Breast epithelium (tissue), 4 donors: ENCODE measurements at places on chromosomes 7 and 10.
A peak's percentile ranks its signal among the peaks of the same experiment; 100 is the strongest.

DNA sequence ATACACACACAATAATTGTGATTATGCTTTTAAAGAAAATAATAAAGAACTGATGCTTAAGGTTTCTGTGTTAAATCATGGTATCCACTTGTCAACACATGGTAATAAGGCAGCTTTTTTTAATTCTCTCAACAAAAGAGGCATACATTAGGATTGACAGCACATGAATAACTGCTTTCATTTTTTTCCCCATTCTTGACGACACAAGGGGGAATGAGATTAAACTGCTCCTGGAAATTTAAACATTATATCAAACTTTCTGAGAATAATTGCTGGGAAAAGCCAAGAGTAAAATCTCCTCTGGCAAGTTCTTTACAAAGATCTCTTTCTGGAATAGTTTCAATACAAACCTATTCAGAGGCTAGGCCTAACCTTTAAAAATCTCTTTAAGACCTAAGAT lies 99.0 kb upstream of the GPR22 start:
- no peak for DNase-seq

GRCh38 chr7:47638679-47639315 lies 56.9 kb upstream of the TNS3 start:
- peak; percentile 63 for DNase-seq

- no peak for DNase-seq
These were observed 84.0 kb downstream of the ANLN start for GRCh38 chr7:36473454-36474282.

DNA sequence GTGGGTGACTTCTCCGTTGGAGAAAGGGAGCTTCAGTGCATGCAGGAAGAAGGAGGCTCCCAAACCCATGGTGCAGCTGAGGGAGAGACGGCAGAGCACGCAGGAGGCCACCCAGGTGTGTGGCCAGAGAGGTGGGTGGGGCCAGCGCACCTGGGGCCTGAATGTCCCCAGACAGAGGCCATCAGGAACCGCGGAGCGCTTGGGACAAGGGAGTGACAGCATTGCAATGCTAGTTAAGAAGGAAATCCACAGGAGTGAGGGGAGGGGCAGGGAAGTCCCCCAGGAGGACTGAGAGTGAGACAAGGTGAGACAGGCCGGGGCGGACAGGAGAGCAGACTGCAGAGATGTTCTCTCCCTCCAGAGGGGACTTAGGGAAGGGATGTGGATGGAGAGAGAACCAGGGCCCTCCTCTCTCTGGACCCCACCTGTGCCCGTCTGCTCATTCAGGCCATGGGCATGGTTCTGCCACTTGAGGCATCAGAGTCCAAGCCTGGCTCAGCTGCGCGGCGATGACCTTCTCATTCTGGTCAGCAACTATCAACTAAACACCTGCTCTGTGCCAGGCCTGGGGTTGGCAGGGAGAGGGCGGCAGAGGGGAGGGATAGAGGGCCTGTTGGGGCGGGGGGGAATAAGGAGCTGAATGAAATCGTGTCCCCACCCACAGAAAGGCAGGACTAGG lies 69.4 kb upstream of the COL13A1 start:
- DNase-seq, result no peak

- DNase-seq, result no peak
These were observed 788.4 kb upstream of the SORCS1 start for GRCh38 chr10:107952649-107953556.

DNA sequence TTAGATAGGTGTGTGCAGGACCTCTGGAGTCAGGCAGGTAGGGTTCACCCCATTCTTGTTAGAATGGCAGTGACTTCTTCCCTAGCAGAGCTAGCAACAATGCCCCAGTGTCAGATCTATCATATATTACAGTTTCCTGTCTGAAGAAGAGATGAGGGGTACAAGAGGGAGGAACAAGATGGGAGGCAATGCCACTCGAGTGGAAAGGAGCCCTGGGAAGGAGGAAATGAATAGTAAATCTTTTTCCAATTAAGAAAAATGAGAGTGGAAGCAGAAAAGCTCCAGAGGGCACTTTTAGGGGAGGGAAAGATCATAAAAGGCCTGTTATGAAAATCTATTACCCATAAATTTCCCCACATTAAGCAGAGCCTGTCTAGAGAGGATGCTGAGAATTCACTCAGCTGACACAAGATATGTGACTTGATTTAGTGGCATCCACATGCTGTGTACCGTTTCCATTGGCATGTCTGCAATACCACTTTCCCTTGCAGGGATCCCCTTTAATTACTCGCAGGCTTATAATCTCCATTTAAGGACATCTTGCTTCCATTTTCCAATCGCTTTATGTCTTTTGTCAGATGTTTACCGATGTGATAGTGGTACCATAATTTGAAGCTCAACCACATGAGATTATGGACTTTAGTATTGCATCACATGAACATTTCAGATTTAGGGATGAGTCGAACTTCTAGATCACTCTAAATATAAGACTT lies 70.0 kb upstream of the AGBL3 start:
- DNase-seq, result no peak

DNA sequence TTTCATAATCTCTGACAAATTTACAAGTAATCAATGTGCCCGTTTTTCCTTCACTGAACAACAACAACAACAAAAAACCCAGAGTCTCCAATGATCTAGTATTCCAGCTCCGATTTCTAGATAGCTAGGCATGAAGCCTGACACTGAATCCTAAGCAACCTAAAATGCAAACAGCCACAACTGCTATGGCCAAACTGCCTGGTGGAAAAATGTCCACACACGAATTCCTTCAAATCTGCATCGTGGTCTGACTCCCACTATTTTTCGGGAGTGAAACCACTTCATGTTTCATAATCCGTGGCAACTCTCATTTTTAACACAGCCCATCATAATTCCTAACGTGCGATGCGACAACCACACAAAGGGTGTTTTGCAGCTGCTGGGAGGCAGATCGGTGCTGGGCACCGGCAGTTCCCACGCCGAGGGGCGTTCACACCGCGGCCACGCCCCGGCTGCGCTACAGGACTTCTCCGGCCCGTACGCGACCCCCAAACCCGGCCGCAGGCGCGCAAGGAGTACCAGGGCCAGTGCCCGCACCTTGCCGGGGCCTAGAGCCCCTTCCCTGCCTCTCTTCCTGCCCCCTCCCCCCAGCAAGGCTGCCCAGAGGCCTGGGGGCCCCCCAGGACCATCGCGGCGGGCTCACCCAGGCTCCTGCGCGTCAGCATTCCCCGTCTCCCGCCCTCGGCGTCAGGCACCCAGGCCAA lies 814 bp downstream of the RUFY2 start:
- DNase-seq, result no peak

GRCh38 chr7:131071786-131072504 lies 255.7 kb upstream of the MKLN1 start:
- peak; percentile 32 for DNase-seq

DNA sequence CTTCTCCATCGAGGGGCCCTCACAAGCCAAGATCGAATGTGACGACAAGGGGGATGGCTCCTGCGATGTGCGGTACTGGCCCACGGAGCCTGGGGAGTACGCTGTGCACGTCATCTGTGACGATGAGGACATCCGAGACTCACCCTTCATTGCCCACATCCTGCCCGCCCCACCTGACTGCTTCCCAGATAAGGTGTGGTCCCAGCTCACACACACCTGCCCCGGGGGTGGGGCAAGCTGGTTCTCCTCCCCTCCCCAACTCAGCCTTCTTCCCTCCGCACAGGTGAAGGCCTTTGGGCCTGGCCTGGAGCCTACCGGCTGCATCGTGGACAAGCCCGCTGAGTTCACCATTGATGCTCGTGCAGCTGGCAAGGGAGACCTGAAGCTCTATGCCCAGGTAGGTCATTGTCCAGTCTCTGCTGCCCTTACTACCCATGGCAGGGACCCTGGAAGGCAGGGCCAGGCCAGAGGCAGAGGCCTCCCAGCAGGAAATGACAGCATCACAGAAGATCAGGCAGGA lies 11.0 kb downstream of the FLNC start:
- DNase-seq, result no peak

GRCh38 chr7:74141705-74142104 lies 32.5 kb upstream of the EIF4H start:
- DNase-seq, result no peak

GRCh38 chr10:82969405-82969804 lies 1094.4 kb downstream of the NRG3 start:
- no peak for DNase-seq

- no peak for DNase-seq
These were observed 2.8 kb downstream of the UPK3B start for GRCh38 chr7:76512941-76513816.

GRCh38 chr7:16803881-16804673 lies 722 bp downstream of the AGR2 start:
- no peak for DNase-seq

DNA sequence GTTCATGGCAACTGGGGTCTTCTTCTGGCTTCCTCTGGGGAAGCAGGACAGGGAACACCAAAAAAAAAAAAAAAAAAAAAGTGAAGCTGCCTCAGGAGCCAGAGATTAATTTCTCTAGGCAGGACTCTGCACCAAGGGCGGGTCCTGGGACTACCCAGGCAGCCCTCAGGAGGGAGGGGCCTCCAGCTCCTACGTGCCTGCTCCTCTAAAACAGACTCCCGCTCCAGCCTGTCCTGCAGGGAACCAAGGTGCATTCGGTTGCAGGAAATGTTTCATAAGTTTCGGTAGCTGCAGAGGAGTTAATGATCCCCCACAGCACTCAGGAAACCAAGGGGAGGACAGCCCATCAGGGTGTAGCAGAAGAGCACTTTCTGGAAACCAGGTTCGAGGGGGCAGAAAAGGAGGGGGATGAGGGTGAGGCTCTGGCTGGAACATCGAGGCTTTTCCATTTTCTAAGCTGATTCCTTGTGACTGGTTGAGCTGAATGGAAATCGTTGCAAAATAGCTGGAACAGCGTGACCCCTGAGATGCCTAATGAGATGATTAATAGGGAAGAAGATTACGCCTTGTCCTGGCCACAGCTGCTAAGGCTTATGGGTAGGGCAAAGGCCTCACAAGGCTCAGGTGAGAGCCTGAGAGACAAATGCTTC lies 84.2 kb downstream of the STRA8 start:
- DNase-seq, result no peak

DNA sequence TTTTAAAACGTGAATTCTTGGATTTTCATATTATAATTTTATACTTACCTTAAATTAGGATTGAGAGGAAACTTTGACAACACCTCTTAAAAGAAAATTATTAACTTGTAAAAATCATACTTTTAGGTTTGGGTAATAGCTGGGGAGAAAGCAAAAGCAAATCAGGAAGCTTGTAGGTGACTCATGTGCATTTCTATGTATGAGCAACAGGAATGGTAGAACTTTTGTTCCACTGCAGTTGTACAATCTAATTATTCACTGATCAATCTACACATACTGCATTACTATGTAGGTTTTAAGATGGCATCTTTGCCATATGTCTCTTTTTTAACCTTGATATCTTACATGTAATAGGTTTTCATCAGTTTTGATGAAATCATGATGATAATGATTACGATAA lies 223.2 kb downstream of the PRKG1 start:
- DNase-seq, result no peak

- DNase-seq, result peak; percentile 43
These were observed 31.2 kb downstream of the PRTFDC1 start for GRCh38 chr10:24920907-24921881.

GRCh38 chr10:37269554-37270256 lies 144.3 kb downstream of the ANKRD30A start:
- DNase-seq, result no peak

- DNase-seq, result no peak
These were observed 4.0 kb upstream of the FAM53B start for GRCh38 chr10:124748166-124748565.

DNA sequence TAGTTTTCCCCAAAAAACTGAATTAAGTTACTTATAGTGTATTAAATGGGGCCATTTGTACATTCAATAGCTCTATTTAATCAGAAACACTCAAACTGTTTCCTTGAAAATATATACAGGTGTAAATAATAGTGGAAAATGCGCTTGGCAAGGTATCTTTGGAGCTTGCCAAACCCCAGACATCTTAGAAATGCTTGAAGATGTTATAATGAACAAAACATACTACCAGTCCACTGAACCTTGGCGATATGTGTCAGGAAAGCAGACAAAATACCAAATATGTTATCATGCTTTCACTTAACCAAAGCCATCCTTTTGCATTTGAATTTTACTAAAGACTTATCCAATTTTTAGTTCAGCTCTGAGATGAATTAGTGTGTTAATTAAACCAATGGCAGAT lies 352.7 kb upstream of the SEMA3A start:
- DNase-seq, result no peak

- no peak for DNase-seq
These were observed 136.0 kb downstream of the FGFR2 start for GRCh38 chr10:121462281-121462680.

- DNase-seq, result no peak
These were observed 199.9 kb upstream of the GRB10 start for GRCh38 chr7:50982626-50983025.
